ENCODE measurements at places on chromosomes 12 and 14.

DNA sequence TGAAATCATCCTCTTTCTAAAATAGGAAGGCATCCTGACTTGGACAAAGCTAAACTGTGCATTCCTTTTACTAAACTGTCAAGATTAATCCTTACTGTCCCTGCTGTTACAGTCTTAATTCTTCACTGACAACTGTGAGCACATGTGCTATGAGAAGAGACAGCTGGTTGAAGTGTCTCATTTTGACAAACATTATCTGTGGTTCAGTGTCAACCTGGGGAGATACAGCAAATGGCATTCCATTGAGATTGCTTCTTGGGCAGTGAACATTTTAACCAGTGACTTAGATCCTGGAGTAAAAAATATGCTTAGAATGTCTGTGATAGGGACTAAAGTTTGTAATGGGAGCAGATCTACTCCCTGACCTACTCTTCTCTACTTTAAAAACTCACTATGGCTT is 552.6 kb upstream of the ATP2B1 start:
- DNase-seq, result peak; percentile 62

DNA sequence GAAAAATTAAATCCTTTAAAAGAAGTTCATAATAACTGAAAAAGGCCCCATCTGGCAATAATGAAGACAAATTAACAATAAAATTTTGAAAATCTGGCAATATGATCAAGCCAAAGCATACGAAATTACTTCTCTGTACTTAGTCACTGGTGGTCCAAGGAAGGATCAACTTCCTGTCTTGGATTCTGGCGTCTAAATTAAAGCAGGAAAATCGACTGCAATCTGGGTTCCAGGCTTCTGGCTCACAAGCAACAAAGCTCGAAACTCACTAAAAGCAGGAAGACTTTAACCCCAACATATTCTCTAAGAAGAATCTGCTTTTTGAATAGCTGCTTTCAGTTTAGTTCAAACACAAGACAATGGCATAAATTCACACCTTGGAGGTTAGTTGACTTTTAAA is 49.7 kb downstream of the LRIG3 start:
- no peak for DNase-seq

GRCh38 chr12:50676756-50677155 is 87.1 kb upstream of the ATF1 start:
- DNase-seq, result no peak

- DNase-seq, result no peak
Measured at GRCh38 chr12:130804216-130804615, 34.8 kb downstream of the STX2 start.

- no peak for DNase-seq
Measured at GRCh38 chr14:31026077-31026449, at the start of gene STRN3. Gene STRN3, minus strand, starts transcription at chr14:31026379. Its CDS starts 194 bp downstream, at chr14:31026185.

GRCh38 chr12:105946493-105946901 is 192.3 kb downstream of the NUAK1 start:
- DNase-seq, result no peak

DNA sequence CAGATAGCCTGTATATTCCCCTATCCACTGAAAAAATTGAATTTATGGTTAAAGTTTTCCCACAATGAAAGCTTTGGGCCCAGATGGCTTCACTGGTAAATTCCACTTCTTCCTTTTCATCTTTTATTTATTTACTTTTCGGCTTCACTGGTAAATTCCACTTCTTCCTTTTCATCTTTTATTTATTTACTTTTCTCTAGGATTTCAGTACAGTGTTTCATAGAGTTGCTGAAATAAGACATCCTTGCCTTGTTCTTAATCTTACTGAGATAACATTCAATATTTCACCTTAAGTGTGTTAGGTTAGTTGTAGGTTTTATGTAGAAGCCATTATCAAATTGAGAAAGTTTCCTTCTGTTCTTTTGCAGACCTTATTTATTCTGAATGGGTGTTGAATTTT is 18.9 kb upstream of the KLRG1 start:
- no peak for DNase-seq

- peak; percentile 31 for DNase-seq
Measured at GRCh38 chr12:92324849-92325500, 179.3 kb upstream of the BTG1 start.

DNA sequence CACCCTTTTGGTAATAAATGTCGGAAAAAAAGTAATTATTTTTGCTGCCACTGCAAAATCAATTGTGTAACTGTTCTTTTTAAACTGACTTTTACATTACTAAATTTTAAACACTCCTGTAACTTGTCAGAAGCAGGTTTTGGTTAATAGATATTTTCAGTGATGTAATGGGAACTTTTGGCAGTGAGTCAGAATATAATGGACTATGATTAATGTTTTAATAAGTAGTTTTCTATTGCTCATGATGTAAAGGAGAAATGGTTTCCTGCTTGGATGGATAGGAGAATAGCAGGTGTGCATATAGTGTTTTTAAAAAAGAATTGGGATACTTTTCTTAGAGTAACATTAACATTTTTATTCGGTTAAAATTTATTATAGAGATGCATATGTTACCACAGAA is 58.8 kb downstream of the TRMT5 start:
- DNase-seq, result no peak

DNA sequence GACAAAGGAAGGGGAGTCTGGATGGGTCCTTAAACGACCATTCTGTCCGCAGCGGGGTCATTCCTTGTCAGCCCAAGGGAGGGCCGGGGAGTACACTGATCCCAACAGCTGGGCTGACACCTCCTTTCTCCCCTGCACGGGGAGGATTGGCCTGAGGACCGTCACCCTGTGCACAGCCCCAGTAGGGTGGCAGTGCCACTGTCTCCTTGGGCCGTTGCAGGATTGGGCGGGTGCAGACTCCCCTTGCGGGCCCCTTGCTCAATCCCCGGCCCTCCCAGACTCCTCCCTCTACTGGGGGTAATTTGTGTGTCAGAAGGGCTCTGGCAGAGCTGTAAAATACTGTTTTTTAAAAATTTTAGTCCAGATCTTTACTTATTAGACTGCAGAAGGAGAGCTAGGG is 12.6 kb upstream of the AMN start:
- no peak for DNase-seq

DNA sequence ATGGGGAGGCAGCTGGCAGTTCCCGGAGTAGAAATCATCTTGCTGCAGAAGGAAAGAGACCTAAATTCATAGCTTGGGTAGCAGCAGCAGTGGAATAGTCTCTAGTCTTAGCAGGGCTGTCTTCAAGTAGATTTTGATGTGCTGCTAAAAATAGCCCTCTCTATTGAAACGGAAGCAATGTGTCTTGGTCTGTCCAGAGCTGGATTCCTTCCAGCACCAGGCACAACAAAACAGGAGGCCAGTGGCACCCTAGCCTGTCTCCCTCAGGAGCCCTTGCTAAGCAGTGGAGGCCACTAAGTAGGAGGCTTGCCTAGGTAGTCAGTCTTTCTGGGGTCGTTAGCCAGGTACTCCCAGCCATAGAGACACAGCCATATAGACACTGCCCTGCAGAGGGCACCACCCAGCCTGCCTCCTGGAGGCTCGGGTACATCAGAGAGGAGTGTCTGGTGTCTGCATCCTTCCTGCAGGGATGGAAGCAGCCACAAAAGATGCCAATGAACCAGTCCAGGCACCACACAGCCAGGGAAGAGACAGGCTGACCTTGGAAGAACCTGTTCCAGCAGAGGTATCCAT is 97.5 kb downstream of the CRACR2A start:
- peak; percentile 20 for DNase-seq

DNA sequence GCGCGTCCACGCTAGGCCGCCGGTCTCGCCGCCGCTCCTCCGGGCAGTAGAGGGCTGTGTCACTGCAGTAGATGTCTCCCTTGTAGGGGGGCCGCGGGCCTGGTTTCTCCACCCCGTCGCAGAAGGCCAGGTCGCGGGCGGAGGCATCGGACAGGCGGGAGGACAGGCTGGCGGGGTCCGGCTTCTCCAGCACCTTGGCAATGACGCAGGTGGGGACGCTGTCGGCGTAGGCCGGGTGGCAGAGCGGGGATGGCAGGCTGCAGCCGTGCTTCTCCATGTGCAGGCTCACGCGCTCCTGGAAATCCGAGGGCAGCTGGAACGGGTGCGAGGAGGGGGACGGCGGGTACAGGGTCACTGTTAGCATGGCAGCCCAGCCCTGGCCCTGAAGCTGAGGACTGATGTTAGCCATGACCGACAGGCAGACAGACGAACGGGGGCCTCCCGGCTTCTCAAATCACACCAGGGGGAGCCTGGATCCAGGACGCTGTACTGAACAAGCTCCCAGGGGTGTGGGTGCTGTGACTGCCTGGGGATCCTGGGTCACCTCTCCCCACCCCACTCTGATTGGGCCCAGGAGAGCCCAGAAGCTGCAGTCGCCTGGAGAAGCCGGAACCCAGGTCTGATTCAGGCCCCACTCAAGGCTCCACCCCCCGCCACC is 48.1 kb downstream of the BEGAIN start:
- DNase-seq, result no peak

GRCh38 chr12:42019746-42020145 is 124.9 kb downstream of the GXYLT1 start:
- no peak for DNase-seq

GRCh38 chr12:67758119-67758518 is 109.6 kb downstream of the DYRK2 start:
- DNase-seq, result no peak

DNA sequence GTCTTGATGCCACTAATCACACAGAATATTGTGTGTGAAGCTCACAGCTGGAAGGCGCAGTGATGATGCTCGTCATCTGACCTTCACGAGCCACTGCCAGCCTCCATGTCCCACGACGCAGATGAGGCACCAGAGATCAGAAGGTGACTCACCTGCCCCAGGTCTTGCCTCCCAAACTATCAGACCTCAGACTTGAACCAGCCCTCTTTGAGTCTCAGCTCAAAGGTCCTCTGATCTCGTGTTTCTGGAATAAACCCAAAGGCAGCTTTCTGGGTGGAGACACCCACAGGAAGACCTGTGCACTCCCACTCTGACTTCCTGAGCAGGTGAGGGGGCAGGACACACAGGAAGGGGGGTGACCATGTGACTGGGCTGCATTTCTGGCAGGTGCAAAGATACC is 19.6 kb upstream of the CHGA start:
- DNase-seq, result no peak

DNA sequence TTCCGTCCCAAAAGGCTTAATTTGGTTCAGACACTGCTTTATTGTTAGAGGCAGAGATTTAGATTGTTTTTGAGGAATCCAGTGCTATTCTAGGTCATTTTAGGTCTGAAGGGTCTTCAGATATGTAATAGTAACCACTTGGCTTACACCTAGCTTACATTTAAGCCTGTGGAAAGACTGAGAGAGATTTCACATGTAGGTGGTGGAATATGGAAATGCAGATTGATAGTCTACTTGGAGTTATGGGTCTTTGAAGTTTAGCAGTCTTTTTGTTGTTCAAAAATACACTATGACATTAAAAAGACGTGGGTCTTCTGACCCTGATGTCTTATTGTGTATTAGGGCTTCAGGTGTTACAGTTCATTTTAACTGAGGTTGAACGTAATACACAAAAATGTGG is 51.4 kb upstream of the CCT2 start:
- DNase-seq, result no peak

DNA sequence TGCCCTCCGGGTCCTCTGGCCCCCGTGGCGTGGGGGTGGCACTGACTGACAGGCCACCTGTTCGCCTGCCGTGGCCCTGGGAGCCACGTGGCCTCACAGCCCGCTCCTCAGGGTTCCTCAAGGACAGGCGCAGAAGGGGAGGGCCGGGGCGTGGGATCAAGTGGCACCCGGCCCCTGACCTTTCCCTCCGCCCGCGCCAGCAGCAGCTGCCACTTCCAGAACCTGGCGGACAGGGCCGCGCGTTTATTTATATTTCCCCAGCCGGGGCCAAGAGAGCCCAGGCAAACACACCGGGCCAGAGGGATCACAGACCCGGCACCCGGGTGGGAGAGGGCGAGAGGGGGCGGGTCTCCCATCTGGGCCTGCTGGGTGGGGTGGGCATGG is 92.6 kb downstream of the RFLNA start:
- peak; percentile 74 for DNase-seq

GRCh38 chr12:65662590-65662989 is 161.7 kb upstream of the HMGA2 start:
- DNase-seq, result no peak

DNA sequence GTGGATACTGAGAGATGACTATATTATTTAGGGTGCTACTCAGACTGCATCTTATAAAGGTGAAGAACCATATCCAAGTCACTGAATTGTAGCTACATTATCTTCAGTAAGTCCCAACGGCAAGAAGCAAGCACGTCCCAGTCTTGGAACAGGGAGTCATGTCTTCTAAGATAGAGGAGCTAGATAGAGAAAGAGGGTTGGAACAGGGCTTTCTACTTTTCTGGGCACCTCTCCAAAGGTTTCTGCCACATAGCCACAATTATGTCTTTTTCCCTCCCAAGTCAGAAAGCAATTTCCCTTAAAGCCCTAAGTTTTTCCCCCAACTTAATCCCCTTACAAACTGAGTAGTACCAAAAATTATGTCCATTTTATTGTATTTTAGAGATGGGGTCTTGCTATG is 22.4 kb downstream of the MAPK1IP1L start:
- no peak for DNase-seq

- no peak for DNase-seq
Measured at GRCh38 chr14:101776344-101776743, 14.8 kb downstream of the PPP2R5C start.

DNA sequence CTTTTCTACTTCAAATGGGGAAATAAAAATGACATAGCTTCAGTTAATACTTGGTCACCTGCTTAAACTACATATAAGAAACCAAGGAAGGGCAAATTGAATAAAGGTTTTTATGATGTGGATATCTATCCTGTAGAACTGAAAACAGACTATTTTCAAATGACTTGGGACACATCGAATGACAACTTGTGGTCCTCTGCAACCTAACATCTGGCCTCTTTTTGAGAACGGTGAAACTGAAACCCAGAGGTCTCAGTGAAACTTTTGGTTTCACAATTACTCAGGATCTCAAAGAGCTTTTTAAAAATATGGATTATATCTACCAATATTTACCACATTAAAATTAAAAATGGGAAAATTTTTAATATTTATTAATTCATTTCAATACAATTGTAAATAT is 65.2 kb downstream of the PPP2R5E start:
- no peak for DNase-seq

GRCh38 chr14:23008831-23009230 is 1.1 kb downstream of the C14orf93 start:
- DNase-seq, result no peak

DNA sequence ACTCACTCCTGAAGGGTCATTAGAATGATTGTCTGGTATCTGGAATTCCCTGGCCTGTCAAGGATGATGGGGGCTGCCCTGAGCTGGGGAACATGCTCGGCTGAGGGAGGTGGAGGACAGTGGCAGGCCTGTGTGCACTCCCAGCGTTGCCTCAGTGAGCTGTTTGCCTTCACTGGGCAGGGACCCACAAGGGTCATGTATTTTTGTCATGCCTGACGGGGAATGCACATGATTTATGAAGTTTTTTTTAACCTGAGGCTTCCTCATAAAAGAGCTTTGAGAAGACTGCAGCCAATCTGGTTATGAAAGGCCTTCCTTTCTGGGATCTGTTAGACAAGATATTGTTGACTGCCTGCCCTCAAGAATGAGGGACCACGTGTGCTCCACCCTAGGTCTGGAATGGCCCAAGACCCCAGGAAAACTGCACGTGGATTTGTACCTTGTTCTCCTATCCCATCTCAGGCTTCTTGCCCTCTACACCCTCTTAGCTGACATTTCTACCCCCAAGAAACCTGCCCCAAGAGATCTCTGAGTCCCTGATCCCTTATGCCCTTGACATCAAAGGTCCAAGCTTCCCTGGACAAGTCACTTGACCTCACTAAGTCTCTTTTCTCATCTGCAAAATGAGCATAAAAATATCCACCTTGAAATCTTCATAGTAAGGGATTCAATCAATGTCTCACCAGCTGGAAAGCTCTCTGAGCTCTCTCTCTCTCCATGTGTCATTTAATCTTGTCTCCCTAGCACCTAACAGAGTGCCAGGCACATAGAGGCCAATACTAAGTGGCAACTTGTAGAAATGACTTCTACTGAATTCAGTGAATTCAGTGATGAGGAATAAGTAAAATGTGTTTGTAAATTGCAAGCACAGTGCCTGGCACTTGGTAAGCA is 24.5 kb upstream of the COL2A1 start:
- DNase-seq, result no peak
